ENCODE measurements at places on chromosomes 2 and 18.

- no peak for DNase-seq
These were observed 26.4 kb upstream of the RNU4ATAC start for GRCh38 chr2:121504316-121504715.

DNA sequence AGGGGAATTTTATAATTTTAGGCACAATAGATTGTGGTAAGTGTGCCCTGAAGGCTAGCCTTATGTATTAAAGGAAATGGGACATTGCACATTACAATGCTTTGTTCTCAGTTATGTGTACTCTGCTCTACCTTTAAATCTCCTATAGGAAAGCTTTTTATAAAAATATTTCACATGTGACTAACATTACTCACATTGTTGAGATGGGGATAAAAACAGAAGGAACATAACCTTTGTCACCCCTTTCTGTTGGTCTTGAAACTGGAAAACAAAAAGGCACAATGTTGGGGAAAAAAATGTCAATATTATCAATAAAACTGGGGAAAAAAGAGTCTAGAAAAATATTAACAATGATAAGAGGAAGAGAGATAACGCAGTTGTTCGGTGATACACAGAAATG is 17.3 kb upstream of the STAT1 start:
- no peak for DNase-seq

DNA sequence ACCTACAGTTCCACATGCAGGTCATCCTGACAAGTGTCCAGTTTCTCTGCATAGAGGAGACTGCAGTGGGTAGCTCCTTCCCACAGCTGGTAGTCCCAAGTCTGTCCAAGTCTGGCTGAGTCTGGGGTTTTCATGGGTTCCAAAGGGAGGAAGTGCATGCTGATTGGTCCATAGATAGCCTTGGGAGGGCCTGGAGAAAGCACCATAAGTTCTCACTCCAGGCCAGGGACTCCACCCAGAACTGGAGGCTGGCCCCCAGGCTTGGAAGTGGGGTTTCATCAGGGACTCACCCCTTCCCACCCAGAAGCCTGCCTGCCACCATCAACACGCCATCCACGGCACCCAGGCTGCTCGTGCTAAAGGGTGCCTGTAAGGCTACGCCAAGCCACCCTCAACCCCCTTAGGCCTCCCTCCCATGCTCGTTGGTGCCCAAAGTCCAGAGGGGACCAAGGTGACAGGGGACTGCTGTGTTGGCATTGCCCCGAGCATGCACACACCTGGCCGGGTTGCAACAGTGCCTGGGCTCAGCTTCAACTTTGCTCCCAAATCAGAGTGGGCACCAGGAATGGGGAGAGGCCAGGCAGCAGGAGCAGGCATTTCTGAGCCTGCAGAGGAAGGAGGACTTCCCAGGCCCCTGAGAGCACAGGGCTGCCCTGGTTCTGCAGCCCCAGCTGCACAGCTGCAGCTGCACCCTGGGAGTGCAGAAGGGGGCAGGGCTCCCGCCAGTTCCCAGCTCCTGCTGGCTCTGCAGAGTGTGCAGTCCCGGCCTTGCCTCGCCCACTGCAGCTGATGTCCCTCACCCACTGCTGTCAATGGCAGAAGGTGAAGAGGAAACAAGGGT is 116.5 kb upstream of the MAP2 start:
- no peak for DNase-seq

- DNase-seq: no peak
These were observed 126.1 kb downstream of the HNMT start for GRCh38 chr2:138090330-138090729.

GRCh38 chr18:32152705-32153448 is 37.0 kb upstream of the MEP1B start:
- no peak for DNase-seq

DNA sequence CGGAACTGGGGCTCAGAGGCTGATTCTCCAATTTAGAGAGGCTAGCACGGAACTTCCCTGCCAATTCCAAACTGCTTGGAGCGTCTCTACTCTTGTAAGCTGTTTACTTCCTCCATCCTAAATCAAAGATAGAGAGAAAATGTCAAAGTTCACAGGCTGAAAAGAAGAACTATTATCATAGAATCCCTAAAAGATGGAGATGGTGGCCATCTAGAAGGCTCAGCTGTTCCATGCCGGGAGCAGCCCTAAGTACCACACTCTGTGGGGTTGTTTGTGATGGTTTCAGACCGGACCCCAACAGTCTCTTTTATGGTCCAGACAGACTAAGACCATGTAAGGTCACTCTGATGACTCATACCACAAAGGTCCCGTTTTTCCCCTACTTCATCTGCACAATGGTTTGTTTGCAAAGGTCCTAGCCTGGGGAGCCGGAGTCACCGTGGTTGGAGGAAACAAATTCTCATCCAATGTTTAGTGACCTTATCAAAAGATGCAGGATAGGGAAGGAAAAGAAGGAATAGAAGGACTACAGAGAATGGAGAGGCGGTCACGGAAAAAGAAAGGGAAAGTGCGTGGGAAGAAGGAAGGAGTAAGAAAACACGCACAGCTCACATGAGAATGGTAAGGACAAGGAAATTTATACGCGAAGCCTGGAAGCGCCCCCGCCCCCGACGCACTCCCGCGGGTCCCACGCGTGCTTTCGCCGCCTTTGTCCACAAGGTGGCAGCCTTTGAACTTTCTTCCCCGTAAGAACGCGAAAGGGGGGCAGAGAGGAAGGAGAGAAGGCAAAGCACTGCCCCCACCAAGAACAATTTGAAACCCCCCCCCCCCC is 453 bp upstream of the ANTXR1 start:
- DNase-seq: no peak

DNA sequence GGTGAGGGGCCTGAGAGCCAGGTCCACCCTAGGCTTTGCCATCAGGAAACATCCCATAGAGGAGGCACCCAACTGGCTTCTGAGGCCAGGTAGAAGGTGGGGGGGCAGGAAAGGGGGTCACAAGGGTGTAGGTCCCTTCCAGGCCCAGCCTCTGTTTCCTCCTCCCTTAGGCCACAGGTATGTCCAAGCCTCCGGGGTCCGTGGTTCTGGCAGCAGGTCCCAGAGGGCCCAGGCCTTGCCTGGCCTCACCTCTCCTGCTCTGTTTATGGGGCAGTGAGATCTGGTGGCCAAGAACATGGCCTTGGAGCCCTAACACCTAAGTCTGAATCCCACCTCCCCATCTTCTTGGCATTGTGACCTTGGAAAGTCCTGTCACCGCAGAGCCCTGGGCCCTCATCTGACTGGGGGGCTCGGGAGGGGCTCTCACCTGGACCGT is 21.6 kb upstream of the GPR17 start:
- no peak for DNase-seq

DNA sequence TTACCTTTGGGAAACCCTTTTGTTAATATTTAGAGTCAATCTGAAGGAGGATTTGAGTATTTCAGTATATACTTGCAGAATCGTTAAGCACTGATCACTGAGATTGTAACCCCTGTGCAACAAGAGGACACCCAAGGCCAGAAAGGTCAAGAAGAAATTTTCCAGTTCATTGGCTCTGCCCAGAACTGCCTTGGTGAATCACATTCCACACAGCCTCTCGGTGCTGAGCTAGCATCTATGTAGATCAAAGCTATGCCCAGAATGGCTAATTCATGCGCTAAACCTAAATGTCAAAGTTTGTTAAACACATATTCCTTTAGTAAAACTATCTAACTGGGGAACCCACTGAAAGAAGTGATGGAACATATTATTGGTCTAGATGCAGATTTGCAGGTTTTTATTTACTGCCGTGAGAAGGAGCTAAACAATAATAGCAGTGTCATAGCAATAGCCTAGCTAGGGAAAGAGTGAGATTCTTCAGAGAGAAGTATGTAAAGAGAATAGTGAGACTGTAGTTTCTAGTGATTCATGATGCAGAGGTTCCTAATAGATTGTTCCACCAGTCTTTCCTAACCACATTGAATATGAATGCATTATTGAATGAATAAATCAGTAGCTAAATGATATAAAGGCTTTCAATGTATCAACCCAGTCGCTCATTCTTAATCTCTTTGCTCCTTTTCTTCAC is 423.2 kb upstream of the CRIM1 start:
- DNase-seq: no peak

DNA sequence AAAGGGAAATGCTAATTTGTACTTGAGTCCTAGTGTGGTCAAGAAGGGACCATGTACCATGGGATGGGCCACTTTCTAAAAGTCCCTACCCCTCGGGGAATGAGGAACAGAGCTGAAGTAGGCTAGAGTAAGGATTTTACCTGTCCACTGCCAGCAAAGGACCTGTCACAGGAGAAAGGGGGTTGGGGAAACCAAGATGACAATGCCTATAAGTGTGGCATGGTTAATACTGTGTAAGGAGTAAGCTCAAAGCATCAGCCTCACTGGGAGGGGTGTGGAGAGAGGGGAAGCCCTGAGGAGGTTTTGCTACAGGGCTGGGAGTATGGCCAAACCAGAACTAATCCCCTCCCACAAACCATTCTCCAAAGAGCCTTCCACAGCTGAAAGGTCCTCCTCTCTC is 15.8 kb downstream of the GKN2 start:
- no peak for DNase-seq

DNA sequence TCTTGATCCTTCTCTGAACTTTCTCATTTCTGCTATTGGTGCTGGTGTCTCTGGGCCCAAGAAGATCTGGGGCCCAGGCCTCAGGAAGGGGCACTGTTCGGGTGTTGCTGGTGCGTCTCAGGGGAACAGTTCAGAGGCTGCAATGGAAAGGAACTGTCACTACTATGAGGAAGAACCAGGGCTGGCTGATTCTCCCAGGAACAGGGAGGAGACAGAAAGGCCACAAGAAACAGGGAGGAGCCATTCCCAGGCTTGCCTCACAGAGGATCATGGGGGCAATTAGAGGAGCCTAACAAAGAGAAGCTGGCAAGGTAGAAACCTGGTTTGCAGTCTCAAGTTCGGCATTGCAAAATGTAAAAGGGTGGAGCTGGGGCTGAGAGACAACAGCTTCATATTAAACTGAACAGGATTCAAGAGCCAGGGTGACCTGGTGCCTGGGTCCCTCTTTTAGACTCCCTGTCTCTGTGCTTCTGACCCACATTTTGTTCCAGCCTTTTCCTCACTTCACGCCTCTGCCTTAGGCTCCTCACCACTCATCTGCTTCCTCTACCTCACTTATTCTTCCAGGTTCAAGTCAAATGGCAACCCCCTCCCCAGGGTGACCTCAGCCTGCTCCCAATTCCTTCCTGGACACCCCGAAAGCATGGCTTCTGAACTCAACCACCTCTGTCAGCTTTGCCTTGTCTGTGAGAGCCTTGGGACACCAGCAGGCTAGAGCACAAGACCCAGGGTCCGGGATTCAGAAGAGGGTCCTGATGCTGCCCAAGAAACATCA is 58.4 kb downstream of the GYPC start:
- DNase-seq: no peak

GRCh38 chr2:79855264-79856006 is 342.6 kb downstream of the CTNNA2 start:
- no peak for DNase-seq

- no peak for DNase-seq
These were observed 1171.1 kb upstream of the CRIM1 start for GRCh38 chr2:35184471-35184870.

GRCh38 chr18:60503199-60503598 is 130.6 kb upstream of the MC4R start:
- no peak for DNase-seq

GRCh38 chr2:187851955-187852561 is 297.8 kb upstream of the TFPI start:
- DNase-seq: no peak

DNA sequence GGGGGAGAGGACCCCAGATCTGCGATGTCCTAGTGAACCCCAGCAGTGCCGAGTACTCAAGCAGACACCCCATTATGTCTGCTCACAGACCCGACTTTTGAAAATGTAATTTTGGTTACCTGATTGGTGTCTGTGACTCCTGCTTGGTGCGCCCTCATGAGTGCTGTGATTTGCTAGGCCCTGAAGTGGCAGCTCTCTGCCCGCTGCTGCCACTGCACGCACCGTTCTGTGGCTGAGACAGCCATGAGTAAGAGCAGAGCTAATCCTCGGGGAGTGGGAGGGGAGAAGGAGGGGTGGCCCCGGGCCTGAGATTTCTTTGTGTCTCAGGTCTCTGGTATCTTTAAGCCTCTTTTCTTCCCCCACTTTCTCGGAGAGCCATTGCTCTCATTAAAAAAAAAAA is 18.2 kb downstream of the FHOD3 start:
- no peak for DNase-seq

DNA sequence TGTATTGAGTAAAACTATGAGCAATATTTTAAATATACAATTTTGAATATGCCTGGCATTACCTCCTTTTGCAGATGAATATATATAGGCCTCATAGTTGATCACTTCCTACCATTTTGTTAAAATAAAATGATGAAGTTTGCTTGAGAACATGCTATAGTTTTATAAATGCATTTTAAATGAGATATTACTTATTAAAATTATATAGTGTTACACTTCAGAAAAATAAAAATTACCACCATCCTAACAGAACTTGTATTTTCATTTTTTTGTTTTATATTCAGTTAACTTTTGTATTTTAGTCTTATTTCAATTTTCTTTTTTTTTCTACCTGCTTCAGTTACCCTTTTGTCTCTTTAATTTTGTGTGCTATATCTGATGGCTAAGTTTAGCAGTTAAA is 426.9 kb downstream of the PARD3B start:
- DNase-seq: no peak

- DNase-seq: no peak
These were observed 22.0 kb upstream of the INHBB start for GRCh38 chr2:120323807-120324399.

GRCh38 chr2:147506889-147507288 is 337.9 kb upstream of the ACVR2A start:
- no peak for DNase-seq

DNA sequence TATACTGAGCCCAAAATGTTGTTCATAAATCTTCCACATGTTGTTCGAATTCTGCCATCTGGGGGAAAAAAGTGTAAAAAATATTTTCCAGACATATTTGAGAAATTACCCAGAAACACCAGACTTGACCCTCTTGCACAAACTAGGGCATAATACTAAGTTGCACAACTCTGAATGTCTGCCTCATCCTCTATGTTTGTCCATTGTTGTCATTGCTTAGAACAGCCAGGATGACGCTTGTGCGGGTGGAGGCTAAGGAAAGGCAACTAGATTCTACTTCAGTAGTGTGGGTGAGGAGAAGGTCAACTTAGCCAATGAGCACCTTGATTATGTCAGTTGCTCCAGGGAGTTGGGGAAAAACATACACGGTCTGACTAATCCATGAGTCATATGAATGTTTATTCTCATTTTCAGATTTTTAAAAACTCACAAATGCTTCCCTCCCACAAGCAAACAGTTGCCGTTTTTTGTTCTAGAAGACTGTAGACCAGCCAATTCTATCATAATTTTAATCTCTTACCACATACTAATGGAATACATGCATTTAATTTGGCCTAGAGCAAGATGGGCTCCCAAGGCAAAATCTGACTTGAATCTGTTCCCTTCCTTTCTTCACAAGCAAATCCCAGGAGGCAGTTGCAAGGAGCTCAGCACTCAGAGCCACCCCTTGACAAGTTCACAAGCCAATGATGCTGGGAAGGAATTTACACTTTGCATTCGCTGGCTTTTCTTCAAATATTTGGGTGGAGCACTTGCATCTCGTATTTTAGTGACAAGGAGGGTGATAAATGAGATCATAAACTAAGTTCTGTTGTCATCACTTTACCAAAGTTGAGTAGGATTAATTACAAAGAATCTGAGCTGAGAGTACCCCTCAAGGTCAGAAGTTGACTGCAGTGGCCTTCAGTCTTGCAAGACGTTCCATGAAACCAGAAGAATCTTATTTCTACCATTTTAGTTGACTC is 163.2 kb upstream of the TWIST2 start:
- no peak for DNase-seq

Measured in stimulated activated CD4-positive, alpha-beta T cell treated with anti-CD3 and anti-CD28 coated beads, Interleukin-15, amount 100 ng/mL, for 1 hour (primary cell).